ENCODE measurements at places on chromosomes 7 and 10. TPM values are rescaled to one million over a fixed set of nuclear protein-coding genes. Genes with fewer than 3 reads are reported as not detected.

DNA sequence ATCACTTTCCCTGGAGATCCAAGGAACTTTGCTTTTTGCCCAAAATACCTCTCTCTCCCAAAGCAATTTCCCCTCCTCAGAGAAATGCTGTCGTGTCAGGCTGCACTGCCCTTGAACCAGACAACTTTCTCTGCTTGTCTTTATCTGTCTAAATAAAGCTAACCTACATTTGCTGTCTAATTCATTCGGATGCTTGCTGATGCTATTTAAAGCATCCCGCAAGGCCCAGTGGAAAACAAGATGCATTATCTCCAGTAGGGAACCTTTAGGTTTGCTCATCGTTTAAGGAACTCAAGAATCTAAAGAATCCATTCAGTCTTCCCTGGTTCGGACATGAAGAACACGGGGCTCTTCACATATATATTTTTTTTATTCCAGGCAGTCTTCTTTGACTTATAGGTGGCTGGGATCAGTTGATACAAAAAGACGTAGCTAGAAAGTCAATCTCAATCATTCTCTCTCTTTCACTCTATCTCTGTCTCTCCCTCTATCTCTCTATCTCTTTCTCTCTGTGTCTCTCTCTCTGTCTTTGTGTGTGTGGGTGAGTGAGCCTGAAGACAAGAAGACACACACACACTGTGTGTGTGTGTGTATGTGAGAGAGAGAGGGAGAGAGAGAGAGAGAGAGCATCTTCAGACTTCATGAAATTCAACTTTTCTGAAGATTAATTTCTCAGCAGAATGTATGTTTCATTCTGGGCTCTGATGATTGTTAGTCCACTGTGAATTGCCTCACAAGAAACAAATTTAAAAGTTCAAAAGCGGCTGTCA lies 92.8 kb upstream of the MKLN1 start:
- H3K4me3 ChIP-seq: no peak overlapping the region
- H3K36me3 ChIP-seq: no peaks in the 10 kb centered on the region
- H3K4me1 ChIP-seq: no peaks in the 10 kb centered on the region
- no peaks in the 10 kb centered on the region for H3K27me3 ChIP-seq
- DNase-seq: no peak

ANLN gene
- 56.0 TPM for total RNA-seq

- no peak for DNase-seq
- no peak overlapping the region for H3K27ac ChIP-seq
- no peaks in the 10 kb centered on the region for H3K36me3 ChIP-seq
Observed at GRCh38 chr7:36034020-36034419, 119.0 kb upstream of the EEPD1 start.

GRCh38 chr10:124032087-124032935 lies 61.1 kb downstream of the CHST15 start:
- no peaks in the 10 kb centered on the region for H3K4me1 ChIP-seq
- DNase-seq: no peak
- H3K4me3 ChIP-seq: no peak overlapping the region

DNA sequence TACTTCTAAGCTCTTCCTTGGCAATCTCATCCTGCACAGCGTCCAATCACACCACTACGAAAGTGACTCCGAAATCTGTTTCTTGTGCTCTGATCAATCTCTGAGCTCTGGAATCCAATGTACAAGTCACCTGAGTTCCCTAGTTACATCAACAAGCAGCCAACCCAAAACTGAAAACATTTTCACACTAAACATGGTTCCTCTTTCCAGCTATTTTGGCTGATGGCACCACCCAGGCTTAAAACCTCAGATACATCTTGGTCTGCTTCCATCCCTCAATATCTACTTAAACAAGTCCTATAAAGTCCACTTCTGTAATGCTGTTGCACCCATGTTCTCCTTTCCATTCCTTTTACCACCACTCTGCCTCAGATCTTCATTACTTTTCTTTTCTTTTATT lies 3.6 kb downstream of the BLOC1S2 start:
- no peak overlapping the region for H3K4me3 ChIP-seq
- no peaks in the 10 kb centered on the region for H3K4me1 ChIP-seq
- no peaks in the 10 kb centered on the region for H3K27me3 ChIP-seq
- no peaks in the 10 kb centered on the region for H3K36me3 ChIP-seq
- no peak overlapping the region for H3K27ac ChIP-seq

- no peaks in the 10 kb centered on the region for H3K36me3 ChIP-seq
- no peak overlapping the region for H3K27ac ChIP-seq
- no peaks in the 10 kb centered on the region for H3K27me3 ChIP-seq
- no peaks in the 10 kb centered on the region for H3K4me1 ChIP-seq
- DNase-seq: no peak
Observed at GRCh38 chr7:49926720-49927119, 153.3 kb downstream of the VWC2 start.

RET gene
- total RNA-seq: 1.9 TPM

DNA sequence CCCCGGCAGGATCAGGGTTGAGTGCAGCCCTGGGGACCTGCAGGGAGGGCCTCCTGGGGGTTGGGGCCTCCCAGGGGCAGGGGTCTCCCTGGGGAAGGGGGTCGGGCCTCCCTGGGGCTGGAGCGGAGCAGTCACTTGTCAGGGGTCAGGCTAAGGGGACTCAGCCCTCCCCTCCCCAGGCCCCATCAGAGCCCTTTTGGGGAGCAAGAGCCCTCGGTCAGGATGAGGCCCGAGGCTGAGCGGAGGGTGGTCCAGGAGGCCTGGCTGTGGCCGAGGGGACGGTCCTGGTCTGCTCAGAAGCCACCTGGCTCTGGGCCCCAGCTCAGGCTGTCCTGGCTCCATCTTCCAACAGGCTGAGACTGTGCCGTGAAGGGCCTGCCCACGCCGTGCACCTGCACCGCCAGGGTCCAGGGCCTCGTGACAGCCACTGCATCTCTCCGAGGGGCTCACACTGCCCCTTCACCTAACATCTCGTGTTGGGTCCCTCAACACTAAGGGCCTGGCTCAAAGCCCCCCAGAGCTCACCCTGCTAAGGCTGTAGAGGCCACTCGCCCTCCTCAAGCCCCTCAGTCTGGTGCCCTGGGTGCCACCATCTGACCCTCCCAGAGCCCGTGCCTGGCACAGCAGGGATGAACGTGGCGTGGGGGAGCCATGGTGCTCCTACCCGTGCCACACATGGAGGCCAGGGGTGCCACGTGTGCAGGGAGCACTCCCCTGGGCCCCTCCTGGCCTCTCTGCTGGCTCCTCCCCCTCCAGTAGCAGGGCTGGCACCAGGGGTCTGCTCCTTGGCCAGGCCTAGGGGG lies 12.9 kb downstream of the BHLHA15 start:
- no peaks in the 10 kb centered on the region for H3K27me3 ChIP-seq
- H3K4me1 ChIP-seq: no peaks in the 10 kb centered on the region
- DNase-seq: no peak

FLNC gene
- total RNA-seq: 4.5 TPM

DNA sequence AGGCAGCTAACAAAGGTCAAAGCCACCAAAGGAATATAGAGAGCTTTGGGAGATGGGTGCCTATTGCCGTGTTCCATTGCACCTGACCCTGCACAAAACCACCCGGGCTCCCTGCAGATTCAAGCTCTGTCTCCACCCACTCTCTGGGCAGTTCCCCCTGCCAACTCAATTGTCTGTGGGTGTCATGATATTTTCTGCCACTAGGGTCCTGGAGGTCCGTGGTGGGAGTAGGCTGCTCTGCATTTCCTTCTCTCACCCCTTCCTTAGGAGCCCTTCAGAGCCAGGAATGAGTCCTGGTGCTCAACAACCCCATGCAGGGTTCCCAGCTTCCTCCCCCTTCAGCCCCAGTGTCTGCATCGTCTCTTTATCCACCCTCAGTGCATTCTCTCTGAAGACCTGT lies 34.1 kb downstream of the PNLIPRP2 start:
- H3K27me3 ChIP-seq: no peaks in the 10 kb centered on the region
- H3K4me3 ChIP-seq: no peak overlapping the region
- DNase-seq: no peak
- no peaks in the 10 kb centered on the region for H3K36me3 ChIP-seq
- no peak overlapping the region for H3K27ac ChIP-seq
- H3K4me1 ChIP-seq: no peaks in the 10 kb centered on the region

GRCh38 chr7:27155816-27156507 lies 513 bp downstream of the HOXA7 start:
- peak overlapping the region; percentile 49 for H3K4me3 ChIP-seq
- peak; percentile 70 for DNase-seq
- peaks cover 16% of the 10 kb centered on the region for H3K4me1 ChIP-seq
- H3K27ac ChIP-seq: peak overlapping the region; percentile 94
- H3K27me3 ChIP-seq: peaks cover 4% of the 10 kb centered on the region

DNA sequence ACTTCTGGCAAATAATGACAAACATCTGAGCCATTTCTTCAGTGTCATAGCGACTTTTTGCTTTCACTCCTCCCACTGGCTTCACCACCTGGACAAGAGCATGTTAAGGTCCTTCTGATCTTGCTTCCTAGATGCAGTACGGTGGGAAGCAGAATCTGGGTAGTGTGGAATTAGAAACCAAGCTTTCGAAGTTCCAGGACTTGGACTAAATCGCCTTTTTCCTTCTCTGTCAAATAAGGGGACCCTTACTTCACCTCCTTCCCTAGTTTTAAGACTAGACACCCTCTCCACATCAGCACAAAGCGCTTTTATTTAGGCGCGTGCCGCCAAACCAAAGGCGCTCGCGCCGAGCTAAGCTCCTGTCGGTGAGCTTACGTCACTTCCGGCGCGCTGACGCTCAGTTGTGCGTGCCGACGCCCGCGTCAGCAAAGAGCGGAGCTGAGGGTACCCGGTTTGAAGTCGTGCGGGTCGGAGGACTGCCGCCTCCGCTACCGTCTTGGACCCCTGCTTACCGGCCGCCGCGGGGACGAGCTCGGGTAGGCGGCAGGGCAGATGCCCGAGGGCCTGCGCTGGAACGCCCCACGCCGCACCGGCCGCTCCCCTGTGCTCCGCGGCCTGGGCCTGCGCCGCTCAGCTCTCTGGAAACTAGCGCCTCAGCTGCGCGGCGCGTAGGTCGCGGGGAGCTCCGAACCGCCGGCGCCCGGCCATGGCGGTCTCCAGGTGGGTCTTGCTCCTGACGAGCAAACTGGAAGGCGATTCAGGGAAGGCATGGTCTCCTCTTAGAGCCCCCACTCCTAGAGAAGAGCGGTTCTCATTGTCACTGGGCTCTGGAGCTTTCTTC lies at the start of gene BTAF1:
Gene BTAF1, plus strand, starts transcription at position 400 of the 841 bp plus-strand sequence. Its CDS starts 307 bp downstream, at position 707.
- H3K27me3 ChIP-seq: no peaks in the 10 kb centered on the region
- peaks cover 7% of the 10 kb centered on the region for H3K4me1 ChIP-seq
- peak within 1 kb of the TSS; percentile 91 for H3K4me3 ChIP-seq
- peak; percentile 94 for DNase-seq

GRCh38 chr7:28957751-28958234 lies 337 bp downstream of the TRIL start:
- peaks cover 6% of the 10 kb centered on the region for H3K4me1 ChIP-seq
- peak overlapping the region; percentile 63 for H3K4me3 ChIP-seq
- H3K27me3 ChIP-seq: peaks cover 28% of the 10 kb centered on the region
- H3K36me3 ChIP-seq: no peaks in the 10 kb centered on the region

FUOM gene
- total RNA-seq: 16.9 TPM

DNA sequence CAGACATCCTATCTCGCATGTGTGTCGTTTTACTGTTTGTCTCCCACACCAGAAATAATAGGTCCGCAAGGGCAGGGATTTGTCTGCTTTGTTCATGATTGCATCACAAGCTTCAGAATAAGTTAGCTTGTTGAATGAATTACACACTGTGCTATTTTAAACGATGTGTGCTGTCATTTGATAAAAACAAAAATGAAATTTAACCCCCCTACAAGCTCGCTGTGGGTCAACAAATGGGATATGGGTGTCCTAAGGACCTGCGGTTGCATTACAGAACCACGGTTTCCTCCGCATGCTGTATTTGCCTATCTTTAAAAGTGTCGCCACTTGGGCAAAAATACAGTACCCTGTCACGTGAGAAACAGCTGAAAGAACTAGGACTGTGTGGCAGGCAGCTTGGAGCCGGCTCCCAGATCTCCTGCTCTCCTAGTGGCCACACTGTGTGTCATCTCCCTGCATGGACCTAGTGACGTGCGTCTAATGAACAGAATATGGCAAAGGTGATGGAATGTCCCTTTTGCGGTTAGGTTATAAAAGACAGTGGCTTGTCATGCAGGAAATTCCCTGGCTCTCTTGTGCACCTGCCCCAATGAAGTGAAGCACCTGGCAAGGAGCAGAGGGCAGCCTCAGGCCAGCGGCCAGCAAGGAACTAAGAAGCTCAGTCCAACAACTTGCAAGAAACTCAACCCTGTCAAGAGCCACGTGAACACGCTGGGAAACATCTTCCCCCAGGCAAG lies 32.9 kb upstream of the CRYGN start:
- no peaks in the 10 kb centered on the region for H3K4me1 ChIP-seq
- H3K4me3 ChIP-seq: no peak overlapping the region
- no peak for DNase-seq
- H3K27me3 ChIP-seq: no peaks in the 10 kb centered on the region

- no peak overlapping the region for H3K4me3 ChIP-seq
- H3K27me3 ChIP-seq: no peaks in the 10 kb centered on the region
- DNase-seq: no peak
- no peak overlapping the region for H3K27ac ChIP-seq
- H3K4me1 ChIP-seq: no peaks in the 10 kb centered on the region
- no peaks in the 10 kb centered on the region for H3K36me3 ChIP-seq
Observed at GRCh38 chr7:46385662-46386309, 464.7 kb upstream of the IGFBP3 start.

ZNF248 gene
- total RNA-seq: 7.5 TPM

DNA sequence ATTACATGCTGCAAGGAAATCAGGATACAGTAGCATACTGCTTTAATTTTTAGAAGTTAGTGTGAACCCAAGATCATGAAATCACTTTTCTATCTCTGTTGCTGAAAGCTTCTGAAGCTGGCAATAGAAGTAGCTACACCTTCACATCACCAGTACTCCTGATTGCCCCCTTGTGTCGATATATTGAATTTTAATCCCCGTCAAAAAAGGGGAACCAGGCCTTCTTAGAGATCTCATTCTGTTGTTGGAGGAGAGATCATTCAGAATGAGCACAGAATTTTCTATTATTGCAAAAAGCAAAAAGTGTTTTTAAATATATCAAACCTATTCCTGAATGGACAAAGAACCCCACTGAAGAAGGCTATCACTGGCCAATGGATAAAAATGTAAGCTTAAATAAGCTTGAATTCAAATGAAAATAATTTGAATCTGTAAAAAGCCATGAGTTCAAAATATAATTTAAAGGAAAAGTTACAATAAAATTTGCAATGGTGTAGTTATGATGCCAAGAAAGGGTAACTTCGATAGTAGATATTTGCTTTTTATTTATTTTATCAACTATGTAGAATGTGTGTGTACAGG lies 39.7 kb upstream of the TEX47 start:
- no peaks in the 10 kb centered on the region for H3K4me1 ChIP-seq
- no peak overlapping the region for H3K27ac ChIP-seq
- no peak overlapping the region for H3K4me3 ChIP-seq
- no peaks in the 10 kb centered on the region for H3K36me3 ChIP-seq

- no peak overlapping the region for H3K4me3 ChIP-seq
- no peaks in the 10 kb centered on the region for H3K27me3 ChIP-seq
- peaks cover 19% of the 10 kb centered on the region for H3K4me1 ChIP-seq
- no peak overlapping the region for H3K27ac ChIP-seq
- no peaks in the 10 kb centered on the region for H3K36me3 ChIP-seq
- no peak for DNase-seq
Observed at GRCh38 chr10:69337296-69338132, 59.2 kb downstream of the HK1 start.

HMX2 gene
- 0.15 TPM for total RNA-seq

ELN gene
- total RNA-seq: 6.9 TPM

KLF14 gene
- total RNA-seq: not detected
